ENCODE measurements at places on chromosomes 12 and 14. TPM values are rescaled to one million over a fixed set of nuclear protein-coding genes. Genes with fewer than 3 reads are reported as not detected.

ZFYVE26 gene
- 11.1 TPM for polyA plus RNA-seq

DNA sequence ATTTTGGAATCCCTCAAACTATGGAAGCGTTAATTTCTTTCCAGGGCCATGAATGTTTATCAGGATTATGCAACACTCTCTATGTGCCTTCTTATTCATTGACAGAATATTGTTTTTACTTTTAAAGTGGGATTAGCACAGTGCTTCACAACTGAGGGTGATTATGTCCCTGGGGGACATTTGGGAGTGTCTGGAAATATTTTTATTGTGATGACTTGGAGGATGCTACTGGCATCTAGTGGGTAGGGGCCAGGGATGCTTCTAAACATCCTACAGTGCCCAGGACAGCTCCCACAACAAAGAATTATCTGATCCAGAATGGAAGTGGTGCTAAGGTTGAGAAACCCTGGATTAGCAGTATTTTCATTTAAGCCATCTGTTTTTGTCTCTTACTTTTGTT, 338.5 kb upstream of the SOX5 start:
- DNase-seq, result no peak

MGST1 gene
- polyA plus RNA-seq, result 12.6 TPM

BATF gene
- 0.99 TPM for polyA plus RNA-seq

DNA sequence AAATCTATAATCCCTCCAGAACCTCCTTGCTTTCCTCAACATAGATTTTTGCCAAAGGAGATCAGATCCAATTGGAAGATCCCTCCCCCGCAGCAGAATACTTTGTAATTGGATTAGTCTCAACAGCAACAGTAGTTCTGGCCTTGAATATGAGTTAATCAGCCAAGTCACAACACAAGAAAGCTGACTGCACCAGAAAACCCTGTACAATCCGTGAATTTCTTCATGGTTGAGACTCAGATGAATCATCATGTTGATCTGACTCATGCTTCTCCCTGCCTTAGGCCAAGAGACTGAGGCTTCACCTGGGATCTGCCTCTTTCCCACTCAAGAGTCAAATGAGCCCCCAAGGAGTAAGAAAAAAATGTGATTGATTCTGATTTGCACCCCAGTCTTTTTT, 3.0 kb upstream of the METTL17 start:
- DNase-seq, result peak; percentile 44

GRCh38 chr12:80684077-80684495, 23.3 kb upstream of the MYF6 start:
- DNase-seq, result no peak

GRCh38 chr12:88870000-88870737, 289.9 kb upstream of the KITLG start:
- DNase-seq, result no peak

DNA sequence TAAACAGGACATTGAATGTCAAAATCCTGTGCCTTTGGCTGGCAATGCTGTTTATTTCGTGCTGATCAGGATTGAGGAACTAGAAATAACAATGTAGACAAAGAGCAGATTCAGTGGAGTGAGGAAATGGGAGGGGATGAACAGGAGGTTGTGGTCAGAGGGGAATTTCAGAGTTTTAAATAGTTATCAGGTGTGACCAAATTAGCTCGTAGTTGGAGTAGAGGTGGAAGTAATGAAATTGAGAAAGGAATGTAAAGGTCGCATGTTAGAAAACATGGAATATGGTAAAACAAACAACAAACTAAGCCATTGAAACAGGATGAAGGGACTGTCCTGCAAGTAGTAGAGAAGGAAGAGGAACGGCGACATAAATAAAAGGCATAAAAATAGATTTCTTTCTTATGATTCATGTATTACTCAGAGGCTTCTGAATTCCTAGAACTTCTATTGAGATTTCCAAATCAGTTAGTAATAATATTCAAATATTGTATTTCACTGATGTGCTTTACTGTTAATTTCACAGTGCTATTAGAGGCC, 9.5 kb upstream of the SAV1 start:
- DNase-seq, result no peak

PLEKHG7 gene
- 0.55 TPM for polyA plus RNA-seq

- no peak for DNase-seq
Measured at GRCh38 chr12:109557805-109558204, 15.5 kb downstream of the MMAB start.
